SK-N-SH (cell line): ENCODE measurements at places on chromosomes 3 and 15. TPM values are rescaled to one million over a fixed set of nuclear protein-coding genes. Genes with fewer than 3 reads are reported as not detected.

Gene LRRC2
- polyA plus RNA-seq = 0.13 and 0.23 TPM in 2 replicates

Gene CLDN18
- not detected in 2 replicates for polyA plus RNA-seq

Gene MPI
- 58.2 and 63.5 TPM in 2 replicates for polyA plus RNA-seq

Gene ZPLD1
- not detected in 2 replicates for polyA plus RNA-seq

Gene TM4SF18
- polyA plus RNA-seq = 0.30 and 0.32 TPM in 2 replicates

DNA sequence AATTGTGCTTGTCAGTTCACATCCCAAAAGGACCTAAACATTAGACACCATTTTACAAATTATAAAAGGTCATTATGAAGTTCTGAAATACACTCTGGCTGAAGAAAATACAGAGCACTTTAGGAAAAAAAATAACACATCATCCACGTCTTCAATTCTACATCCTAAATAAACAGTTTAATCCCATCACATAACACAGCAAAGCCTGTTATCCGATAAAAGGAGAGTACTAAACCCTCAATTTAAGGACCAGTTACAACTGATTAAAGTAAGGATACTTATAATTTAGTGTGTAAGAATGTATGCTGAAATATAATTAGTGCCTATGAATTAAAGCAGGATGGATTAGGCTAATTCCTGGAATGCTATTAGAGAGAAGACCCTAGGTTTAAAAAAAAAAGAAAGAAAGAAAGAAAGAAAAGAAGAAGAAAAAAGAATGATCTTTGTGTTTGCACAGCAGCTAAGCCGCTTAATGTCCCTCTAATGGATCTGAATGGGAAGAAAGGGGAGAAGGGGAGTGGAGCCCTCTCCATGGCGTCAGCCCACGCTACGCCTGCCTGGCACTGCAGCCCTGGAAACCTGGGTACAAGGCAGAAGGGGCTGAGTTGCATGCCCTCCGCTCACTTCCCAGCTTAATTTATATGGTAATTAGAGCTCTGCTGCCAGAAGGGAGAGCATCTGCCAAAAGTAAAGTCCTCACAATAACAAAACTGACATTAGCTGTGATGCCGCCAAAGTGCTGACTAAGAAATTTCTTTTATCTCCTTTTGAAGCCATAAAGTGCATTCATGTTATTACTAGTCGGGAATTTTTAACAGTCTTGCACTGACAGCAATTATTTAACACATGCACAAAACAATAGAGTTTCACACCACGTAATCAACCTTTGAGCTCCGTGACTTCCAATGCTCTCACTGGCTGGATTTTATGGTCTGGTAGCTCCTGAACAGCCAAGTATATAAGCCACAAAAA lies 90.0 kb downstream of the FSIP1 start:
- peak; percentile 7 for DNase-seq

DNA sequence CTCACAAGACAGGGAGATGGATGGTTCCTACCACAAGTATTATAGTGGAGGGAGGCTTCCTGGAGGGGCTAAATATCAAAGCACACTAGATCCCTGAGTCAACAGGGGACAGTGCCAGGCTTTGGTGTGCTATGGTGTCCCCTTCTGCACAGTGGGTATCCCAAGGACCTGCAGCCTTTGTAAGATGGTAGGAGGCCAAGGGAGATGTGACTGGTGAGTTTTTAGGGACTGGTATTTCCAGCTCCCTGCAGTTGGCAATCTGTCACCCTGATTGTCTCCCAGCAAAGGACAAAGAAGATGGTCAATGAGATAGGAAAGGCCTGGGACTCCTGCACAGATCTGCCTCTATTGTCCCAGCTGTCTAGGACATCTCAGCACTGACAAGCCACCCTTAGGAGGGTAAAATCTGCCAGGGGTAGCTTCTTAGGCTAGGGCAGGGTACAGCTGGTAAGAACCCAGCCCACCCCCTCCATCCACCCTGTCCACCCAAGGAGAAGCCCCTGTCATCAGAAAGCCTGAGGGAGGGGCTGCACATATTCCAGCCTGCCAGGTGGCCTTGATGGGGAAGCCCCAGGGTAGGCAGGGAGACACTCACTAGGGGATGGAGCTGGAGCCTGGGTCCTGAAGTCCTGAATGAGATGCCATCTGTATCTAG lies 631 bp downstream of the CYP1A1 start:
- no peak for DNase-seq

GRCh38 chr3:14847613-14848541 lies 29.1 kb downstream of the FGD5 start:
- no peak for DNase-seq

DNA sequence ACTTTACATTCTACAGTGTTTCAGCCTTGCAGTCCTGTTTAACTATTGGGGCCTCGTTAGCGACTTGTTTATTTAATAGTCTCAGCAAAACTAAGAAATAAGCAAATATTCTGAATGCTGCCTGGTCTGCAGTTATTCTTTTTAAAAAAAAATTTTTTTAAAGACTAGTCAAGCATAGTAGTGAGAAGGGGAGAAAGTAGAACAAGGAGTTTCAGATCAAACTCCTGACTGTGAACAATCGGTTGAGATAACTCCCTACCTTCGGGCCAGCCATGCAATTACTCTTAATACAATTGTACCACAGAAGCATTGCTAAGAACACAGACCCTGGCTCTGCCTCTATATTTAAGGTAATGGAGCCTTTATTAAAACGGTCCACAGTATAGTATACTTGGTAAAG lies 5.8 kb upstream of the DUT start:
- DNase-seq = no peak

DNA sequence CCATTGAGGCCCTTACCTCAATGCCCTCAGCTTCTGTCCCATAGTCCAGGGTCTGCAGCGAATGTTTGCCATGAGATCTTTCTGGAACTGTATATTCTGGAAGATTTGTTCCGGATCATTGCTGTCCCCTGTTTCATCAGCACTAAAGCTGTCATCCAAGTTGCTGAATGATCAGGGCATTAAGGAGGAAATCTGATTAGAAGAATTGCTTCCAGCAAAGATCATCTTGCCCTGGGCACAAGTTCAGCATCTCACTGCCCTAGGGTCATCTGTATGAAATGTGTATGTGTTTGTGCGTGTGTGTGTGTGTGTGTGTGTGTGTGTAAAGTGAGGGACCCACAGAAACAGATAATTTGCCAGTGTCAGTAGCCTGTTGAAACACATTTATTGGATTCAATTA lies 1.4 kb downstream of the TMC3 start:
- DNase-seq = no peak
